ENCODE measurements at places on chromosomes 11 and 22.

- DNase-seq = no peak
These were observed 11.6 kb downstream of the LMNTD2 start for GRCh38 chr11:548700-549603.

GRCh38 chr11:122711362-122711761 is 55.8 kb downstream of the UBASH3B start:
- no peak for DNase-seq

- DNase-seq = no peak
These were observed 57.9 kb downstream of the RAB38 start for GRCh38 chr11:88117281-88117858.

- DNase-seq = no peak
These were observed 35.3 kb downstream of the RTN4R start for GRCh38 chr22:20232781-20233180.

GRCh38 chr11:133266986-133267385 is 265.3 kb downstream of the OPCML start:
- no peak for DNase-seq

DNA sequence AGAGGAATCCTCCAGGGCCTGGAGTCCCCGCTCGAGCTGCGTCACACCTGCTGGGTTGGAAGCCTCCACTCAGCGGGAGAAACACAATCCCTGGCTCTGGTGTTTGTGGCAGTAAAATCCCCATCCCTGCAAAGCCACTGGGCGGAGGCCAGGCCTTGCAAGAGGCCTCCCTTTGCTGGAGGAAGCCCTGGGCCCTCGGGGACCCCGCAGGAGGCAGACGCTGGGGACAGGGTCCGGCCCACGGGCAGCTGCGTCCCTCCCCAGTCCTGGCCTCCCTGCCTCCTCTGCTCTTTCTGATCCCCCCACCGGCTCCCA is 194.7 kb downstream of the BRD1 start:
- no peak for DNase-seq

- no peak for DNase-seq
These were observed 258.3 kb downstream of the LRRC4C start for GRCh38 chr11:41201156-41201555.

Data from non-pigmented ciliary epithelial cell (primary cell).